ENCODE measurements at places on chromosomes 2 and 18.

- no peak for DNase-seq
Measured at GRCh38 chr18:36312806-36313395, 15.4 kb downstream of the FHOD3 start.

DNA sequence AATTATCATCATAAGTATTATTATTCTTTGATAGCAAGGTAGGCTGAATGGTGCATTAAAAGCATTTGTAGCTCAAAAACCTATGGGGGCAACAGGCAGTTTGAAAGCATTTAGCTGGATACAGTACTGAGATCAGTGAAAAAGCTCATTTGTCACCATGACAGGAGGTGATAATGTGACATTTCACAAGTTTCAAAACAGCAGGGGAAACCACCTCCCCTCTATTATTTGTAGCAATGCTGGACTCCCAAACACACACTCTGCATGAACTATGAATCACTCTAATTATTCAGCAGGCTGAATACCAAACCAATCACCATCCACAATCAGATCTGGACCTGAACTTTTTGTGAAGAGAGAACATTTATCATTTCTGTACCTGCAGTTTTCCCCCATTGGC is 63.4 kb downstream of the MYO5B start:
- no peak for DNase-seq

DNA sequence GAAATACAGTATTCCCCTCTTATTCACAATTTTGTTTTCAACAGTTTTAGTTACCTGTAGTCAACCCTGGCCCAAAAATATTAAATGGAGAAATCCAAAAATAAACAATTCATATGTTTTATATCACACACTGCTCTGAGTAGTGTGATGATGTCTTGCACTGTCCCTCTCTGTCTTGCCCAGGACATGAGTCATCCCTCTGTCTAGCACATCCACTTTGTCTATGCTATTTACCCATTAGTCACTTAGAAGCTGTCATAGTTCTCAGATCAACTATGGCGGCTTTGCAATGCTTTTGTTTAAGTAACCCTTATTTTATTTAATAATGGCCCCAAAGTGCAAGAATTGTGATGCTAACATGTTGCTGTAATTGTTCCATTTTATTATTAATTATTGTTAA is 380.6 kb upstream of the REG3G start:
- no peak for DNase-seq

- no peak for DNase-seq
Measured at GRCh38 chr2:241641631-241642030, 4.1 kb downstream of the ATG4B start.

- DNase-seq: peak; percentile 100
Measured at GRCh38 chr18:37967261-37967660, 401.7 kb upstream of the CELF4 start.
